ENCODE measurements at places on chromosomes 5 and 9. TPM values are rescaled to one million over a fixed set of nuclear protein-coding genes. Genes with fewer than 3 reads are reported as not detected.

GRCh38 chr5:56681346-56681745 lies 134.0 kb upstream of the MAP3K1 start:
- DNase-seq: peak; percentile 43

- DNase-seq: peak; percentile 30
These were observed 530 bp downstream of the BBLN start for GRCh38 chr9:128160603-128160987.

- no peak for DNase-seq
These were observed 20.2 kb upstream of the TLE4 start for GRCh38 chr9:79551586-79551985.

DNA sequence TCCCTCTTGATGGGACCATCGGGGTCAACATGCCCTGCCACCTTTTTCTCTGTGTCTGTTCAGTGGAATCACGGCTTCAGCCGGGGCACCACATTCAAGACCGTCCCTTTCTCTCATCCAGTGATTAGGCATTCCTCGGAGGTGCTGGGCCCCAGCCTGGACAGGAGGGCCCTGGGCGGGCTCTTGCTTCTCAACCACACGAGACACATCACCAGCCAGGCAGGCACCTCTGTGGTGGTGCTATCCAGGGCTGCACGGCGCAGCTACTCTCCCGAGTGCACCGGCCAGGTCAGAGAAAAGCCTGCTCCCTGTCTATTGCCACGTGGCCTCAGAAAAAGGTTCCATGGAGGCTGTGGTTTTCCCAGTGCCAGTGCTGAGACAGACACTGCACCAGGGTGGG lies 255.2 kb upstream of the IRX1 start:
- DNase-seq: no peak

DNA sequence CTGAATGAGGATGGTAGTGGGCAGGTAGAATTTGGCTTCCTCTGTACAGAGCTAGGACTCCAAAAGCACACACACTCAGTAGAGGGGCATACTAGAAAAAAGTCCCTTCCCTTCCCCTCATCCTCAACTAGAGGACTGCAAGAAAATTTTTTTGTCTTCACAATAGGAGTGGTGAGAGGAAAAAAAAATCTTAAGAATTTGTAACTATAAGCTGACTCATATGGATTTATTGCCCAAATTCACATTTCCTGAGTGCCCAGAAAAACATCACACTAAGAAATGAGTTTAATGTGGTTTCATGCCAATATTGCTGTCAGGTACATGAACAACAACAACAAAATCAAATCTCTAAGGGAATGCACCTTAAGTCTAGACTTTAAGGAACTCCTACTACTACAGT lies 43.7 kb downstream of the RANBP6 start:
- peak; percentile 11 for DNase-seq

GRCh38 chr5:180112181-180112861 lies 40.8 kb upstream of the RNF130 start:
- no peak for DNase-seq

DNA sequence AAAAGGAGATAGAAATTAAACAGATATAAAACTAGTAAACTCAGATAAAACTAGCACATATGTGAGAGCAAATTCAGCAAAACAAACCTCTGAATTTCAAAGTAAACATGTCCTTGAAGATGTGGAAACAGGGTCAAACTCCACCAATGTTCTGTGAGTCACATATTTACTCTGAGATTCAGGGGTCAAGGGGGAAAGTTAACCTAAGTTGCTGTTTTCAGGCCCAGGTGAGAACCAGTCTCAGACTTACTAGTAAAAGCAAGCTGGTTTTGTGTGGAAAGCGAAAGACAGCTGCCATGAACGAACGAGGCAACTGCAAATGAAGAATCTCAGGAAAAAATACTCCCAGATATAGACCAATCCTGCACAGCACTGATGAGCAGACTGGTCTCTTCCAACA lies 29.0 kb downstream of the PSMB7 start:
- DNase-seq: peak; percentile 11

- DNase-seq: no peak
These were observed 86.3 kb upstream of the PJA2 start for GRCh38 chr5:109496112-109496511.

GRCh38 chr9:85200726-85201404 lies 531.3 kb downstream of the NTRK2 start:
- DNase-seq: no peak

DNA sequence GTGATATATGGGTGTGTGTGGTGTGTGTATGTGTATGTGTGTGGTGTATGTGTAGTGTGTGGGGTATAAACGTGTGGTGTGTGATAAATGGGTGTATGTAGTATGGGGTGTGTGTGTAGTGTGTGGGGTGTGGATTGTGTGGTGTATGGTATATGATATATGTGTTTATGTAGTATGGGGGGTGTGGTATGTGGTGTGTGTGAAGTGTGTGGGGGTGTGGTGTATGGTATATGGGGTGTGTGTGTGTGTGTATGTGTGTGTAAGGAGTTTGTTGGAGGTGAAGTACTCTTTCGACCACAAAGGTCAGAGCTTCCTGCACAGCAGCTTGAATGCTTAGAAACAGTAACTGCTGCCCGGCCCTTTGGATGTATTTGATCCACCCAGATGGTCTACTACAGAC lies 145.2 kb upstream of the IQGAP2 start:
- no peak for DNase-seq

DNA sequence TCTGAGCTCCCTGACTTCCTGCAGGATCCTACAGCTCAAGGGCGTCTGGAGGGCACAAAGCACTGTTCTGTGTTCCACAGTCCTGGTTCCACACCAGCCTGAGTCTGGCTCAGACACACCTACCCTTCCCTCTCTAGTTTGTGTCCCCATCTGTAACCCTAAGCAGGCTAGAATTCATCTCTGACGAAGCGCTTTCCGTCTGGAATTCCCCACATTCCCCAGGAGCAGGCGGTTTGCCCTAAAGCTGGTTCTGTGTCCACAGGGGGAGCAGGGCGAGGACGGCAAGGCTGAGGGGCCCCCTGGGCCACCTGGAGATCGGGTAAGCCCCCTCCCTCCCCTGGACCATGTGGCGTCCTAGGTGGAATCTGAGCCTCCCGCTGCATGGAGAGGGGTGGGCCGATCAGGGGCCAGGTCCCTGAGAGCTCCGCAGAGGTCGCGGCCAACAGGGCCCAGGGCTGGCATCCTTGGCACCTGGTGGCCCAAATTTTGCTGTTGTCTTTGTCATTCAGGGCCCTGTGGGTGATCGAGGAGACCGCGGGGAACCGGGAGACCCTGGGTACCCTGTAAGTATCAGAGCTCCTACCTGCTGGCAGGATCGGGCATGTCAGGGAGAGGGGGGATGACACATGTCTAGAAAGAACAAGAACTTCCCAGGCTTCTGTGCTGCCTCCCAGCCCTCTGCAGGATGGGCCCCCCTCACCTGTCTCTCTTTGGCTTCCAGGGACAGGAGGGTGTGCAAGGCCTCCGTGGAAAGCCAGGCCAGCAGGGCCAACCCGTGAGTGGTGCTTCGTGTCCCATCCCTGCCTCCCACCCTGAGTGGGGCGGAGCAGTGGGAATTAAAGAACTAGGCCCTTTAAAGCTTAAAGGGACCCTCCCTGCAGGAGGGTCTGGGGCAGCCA lies 34.5 kb upstream of the ORM1 start:
- DNase-seq: peak; percentile 86

- peak; percentile 17 for DNase-seq
These were observed 69.4 kb downstream of the NPR3 start for GRCh38 chr5:32780508-32780919.

DNA sequence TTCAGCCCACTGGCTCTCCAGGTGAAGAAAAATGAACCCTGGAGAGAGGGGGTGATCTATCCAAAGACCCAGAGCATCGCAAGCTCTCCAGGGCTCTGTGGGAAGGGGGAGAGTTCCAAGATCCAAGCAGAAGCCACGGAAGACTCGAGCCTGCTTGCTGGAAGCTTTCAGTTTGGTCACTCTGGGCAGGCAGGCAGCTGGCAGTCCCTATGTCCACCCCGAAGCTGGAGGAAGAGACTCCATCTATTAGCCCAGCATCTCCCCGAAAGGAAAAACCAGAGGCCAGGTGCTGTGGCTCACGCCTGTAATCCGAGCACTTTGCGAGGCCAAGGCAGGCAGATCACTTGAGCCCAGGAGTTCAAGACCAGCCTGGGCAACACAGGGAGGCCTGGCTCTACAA lies 10.7 kb upstream of the SPARC start:
- no peak for DNase-seq

DNA sequence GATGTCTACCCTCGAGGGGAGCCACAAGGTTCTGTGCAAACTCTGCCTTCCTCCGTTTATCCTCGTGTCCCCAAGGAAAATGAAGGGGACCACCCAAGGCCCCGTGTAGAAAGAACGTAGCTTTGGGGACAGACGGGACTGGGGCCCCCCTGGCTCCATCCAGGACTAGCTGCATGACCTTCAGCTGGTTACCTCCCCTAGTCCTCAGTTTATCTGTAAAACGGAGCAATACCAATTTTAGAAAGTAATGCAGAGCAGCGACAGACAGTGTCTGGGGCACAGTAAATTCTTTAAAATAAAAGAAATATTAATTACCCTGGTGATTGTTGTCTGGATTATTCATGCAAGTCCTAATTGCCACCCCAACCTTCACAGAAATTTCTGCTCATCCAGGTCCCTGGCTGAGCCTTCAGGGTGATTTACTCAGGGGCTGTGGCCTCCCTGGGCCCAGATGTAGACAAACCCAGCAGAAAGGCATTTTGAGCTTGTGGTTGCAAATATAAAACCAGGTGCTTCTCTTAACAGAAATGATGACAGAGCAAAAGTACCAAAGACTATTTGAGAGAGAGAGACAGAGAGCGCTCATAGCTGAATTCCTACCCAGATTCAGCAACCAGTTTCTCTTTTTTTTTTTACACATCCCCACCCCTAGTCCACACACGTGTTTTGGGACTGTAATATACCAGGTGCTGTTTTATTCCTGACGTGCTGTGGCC lies 155.1 kb upstream of the SMIM23 start:
- no peak for DNase-seq

DNA sequence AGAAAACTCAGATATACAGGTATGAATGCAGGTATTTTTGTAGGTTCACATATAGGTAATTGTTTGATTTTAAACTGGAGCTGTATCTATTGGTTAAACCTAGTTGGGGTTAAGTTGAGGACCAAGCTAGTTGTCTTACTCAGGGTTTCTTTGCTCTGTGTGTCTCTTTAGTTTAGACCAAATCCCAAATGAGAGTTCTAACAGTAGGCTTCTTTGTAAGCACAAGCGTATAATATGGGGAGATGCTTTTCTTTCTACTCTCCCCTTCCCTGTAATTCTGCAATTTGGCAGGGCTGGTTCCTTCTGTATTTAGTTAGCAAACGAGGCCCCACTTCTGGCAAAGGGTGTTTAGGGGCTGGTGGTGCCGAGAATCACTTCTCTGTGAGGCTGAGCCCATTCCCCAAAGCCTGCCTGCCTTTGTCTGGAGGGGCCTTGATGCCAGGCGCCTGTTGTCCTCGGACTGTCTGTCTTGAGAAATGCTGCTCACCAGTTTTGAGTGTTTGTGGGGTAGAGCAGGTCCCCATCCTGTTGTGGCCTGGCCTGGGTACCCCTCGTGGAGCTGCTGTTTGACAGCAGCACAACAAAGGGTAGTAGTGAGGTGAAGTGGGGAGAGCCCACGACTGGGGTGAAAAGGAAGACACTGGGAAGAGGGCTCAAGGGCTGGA lies 259.3 kb downstream of the FANCC start:
- DNase-seq: no peak

DNA sequence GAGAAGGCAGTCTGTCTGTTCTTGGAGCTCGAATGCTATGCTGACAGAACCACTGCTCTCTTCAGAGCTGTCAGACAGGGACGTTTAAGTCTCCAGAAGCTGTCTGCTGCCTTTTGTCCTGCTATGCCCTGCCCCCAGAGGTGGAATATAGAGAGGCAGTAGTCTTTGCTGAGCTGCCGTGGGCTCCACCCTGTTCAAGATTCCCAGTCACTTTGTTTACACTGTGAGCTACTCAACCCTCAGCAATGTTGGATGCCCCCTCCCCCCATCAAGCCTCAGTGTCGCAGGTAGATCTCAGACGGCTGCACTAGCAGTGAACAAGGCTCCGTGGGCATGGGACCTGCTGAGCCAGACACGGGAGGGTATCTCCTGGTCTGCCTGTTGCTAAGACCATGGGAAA lies 344.2 kb downstream of the TMEM161B start:
- no peak for DNase-seq

DNA sequence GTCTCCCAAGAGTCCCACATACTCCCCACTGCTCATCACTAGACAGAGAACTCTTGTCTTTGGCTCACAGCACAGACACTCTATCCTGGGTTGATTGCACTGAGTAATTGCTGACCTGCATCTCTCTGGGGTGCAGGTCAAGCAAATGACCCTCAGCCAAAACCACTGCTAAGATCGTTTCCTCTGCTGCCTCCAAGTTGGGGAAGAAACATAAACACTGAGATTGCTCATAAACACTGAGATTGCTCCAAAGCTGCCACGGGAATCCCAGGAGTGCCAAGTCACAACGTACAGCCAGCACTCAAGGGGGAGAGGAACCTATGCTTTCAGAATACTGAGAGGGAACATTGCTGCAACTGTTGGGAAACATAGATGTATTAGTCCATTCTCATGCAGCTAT lies 1402.1 kb upstream of the ACO1 start:
- no peak for DNase-seq

DNA sequence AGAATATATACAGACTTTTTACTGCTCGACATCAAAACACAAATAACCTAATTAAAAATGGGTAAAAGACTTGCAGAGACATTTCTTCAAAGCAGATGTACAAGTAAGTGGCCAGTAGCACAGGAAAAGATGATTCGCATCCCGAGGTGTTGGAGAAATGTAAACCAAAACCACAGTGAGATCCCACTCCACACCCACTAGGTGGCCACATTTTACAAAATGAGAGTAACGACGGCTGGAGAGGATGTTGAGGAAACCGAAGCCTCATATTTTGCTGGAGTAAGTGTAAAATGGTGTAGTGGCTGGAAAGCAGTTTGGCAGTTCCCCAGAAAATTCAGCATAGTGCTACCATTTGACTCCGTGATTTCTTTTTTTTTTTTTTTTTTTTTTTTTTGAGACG lies 21.3 kb upstream of the GBGT1 start:
- peak; percentile 62 for DNase-seq

- DNase-seq: peak; percentile 55
These were observed 48.4 kb downstream of the GPR21 start for GRCh38 chr9:123081824-123082223.

- DNase-seq: peak; percentile 56
These were observed 691 bp downstream of the FCHO2 start for GRCh38 chr5:72956324-72957140.

DNA sequence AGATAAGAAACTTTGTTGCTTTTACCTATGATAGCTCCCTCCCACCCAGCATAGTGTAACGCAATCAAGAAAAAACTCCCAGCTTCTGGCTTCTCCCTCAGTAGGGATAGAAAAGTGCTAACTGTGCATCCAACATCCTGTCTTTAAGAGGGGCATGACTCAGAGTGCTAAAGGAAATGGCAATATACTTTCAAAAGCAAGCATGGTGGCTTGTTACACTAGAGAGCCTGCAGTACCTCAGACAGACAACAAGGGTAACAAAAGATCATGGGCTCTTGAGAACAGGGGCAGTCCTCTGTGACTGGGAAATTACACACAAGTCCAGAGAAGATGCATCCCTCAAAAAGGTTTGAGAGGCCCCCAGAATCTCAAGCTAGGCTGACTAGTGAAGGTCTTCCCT lies 37.8 kb downstream of the PRELID2 start:
- DNase-seq: peak; percentile 59

The LSM11 gene
- 3.9 TPM for total RNA-seq

The CD72 gene
- total RNA-seq: 0.36 TPM

The CMYA5 gene
- total RNA-seq: 0.90 TPM

The C9orf152 gene
- not detected for total RNA-seq

The KIF12 gene
- not detected for total RNA-seq

The PIP5K1B gene
- not detected for total RNA-seq

The SLC6A3 gene
- total RNA-seq: not detected

The FCN1 gene
- total RNA-seq: not detected

The AFAP1L1 gene
- 5.3 TPM for total RNA-seq

The DCP2 gene
- total RNA-seq: 30.6 TPM
